ENCODE measurements at places on chromosomes 1 and 21.

DNA sequence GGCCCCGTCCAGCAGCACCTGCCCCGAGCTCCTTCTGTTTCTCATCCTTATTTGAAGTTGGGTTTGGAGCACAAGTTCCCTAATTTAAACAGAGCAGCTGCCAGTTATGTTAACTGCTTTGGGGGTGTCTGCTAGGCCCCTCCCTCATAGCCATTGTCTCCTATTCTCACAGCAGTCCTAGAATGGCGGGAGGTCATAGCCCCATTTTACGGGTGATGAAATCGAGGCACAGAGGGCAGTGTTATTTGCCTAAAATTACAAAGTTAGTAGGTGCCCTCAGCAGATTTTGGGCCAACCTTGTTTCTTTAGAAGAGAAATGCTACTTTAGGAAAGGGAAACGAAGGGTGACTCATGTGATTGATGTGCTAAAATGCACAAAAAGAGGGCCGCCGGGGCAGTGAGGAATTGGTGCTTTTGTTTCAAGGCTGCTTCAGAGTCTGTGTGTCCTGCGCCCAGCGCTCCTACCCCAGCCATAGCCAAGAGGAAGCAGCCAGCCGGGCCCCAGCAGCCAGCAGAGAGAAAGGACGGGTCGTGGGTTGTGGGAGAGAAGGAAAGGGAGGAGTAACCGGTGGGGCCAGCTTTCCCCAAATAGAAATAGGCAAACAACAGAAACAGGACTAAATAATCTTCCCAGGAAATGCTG lies 13.0 kb downstream of the VANGL1 start:
- DNase-seq: no peak
- H3K4me3 ChIP-seq: no peak overlapping the region
- no peaks in the 10 kb centered on the region for H3K27me3 ChIP-seq

- no peak overlapping the region for H3K4me3 ChIP-seq
- peak; percentile 72 for DNase-seq
- H3K27ac ChIP-seq: no peak overlapping the region
- H3K27me3 ChIP-seq: no peaks in the 10 kb centered on the region
- H3K4me1 ChIP-seq: no peaks in the 10 kb centered on the region
Observed at GRCh38 chr1:17236779-17237560, 11.9 kb upstream of the PADI3 start.

DNA sequence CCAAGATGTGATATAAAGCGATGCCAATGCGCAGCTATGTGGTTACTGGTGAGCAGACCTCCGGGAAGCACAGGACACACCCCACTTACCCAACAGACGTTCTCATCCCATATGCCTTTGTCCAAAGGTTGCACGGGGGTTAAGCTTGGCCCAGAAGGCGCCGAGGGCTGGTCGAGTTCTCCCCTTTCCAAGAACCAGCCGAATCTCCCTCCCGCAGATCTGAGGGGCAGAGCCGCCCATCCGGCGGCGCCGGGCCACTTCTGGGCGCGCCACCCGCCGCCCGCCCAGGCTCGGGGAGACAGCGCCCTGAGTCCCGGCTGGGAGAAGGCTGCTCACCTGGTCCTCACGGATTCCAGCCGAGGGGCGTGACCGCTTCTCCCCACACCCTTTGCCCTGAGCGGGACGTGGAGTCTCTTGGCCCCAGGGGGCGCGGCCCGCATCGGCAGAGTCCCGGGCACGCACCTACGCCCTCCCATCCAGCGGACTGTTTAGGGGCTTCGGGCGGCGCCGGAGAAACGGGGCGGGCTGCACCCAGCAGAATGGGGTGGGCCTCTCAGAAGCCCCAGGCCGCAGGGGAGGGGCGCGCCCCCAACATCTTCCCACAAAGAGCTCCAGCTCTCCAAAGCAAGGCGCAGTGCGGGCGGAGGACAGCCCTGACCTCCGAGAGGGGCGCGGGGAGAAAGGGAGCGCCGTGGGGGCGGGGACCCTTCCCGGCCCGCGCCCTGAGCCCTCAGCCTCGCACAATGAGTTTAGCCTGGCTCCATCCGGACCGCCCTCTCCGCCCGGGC lies 615 bp downstream of the GPR161 start:
- peak overlapping the region; percentile 65 for H3K4me3 ChIP-seq
- H3K4me1 ChIP-seq: no peaks in the 10 kb centered on the region
- H3K27ac ChIP-seq: peak overlapping the region; percentile 62
- no peaks in the 10 kb centered on the region for H3K27me3 ChIP-seq
- DNase-seq: no peak

GRCh38 chr1:156198831-156199349 lies 5.0 kb downstream of the SLC25A44 start:
- DNase-seq: no peak
- H3K27ac ChIP-seq: no peak overlapping the region
- no peaks in the 10 kb centered on the region for H3K36me3 ChIP-seq
- no peak overlapping the region for H3K4me3 ChIP-seq

- no peak overlapping the region for H3K4me3 ChIP-seq
- H3K27ac ChIP-seq: no peak overlapping the region
- H3K4me1 ChIP-seq: no peaks in the 10 kb centered on the region
- DNase-seq: no peak
- H3K36me3 ChIP-seq: no peaks in the 10 kb centered on the region
- H3K27me3 ChIP-seq: no peaks in the 10 kb centered on the region
Observed at GRCh38 chr21:41639336-41639735, 127.5 kb downstream of the RIPK4 start.

DNA sequence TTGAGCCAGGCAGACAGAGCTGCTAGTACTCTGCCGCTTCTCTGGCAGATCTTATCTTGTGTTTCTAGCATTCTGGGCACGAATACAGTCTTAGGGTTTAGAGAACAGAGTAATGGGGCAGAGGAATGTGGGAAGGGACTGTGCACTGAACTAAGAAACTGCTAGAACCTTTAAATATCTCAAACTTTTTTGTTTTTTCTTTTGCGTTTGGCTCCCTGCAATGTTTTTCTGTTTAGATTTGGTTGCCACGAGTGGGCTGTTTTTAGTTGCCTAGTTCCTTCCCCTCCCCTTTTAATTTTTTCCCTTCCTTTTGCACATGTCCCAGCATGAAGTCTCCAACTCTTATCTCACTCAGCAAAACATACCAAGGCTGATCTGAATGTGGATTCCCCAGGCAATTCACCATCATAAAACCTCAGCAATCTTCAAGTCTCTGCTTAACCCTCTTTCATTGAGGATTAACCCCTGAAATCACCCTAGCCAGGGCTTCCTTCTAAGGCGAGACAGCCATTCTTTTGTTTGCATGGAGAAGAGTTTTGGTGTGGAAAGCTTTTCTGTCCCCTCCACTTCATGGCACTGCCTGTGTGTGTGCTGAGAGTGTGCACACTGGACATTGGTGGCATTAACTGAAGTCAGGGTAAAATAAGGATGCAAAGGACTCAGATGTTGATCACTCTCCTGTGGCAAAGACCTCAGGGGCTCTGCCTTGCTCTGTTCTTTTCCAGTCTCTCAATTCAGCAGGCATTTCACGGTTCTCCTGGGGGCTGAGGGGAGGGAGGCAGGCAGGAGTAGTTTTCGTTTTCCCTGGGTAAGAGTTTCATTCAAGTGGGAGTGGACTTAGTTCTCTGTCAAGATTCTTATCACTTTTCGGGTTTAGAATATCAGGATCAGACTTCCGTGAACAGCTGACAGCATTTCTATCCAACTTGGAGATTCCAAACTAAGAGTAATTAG lies 2.8 kb upstream of the ATF3 start:
- no peak for DNase-seq
- H3K4me1 ChIP-seq: no peaks in the 10 kb centered on the region

GRCh38 chr1:158916085-158916484 lies 15.3 kb upstream of the PYHIN1 start:
- no peak overlapping the region for H3K27ac ChIP-seq
- DNase-seq: no peak
- no peaks in the 10 kb centered on the region for H3K36me3 ChIP-seq
- H3K4me1 ChIP-seq: no peaks in the 10 kb centered on the region
- no peak overlapping the region for H3K4me3 ChIP-seq

DNA sequence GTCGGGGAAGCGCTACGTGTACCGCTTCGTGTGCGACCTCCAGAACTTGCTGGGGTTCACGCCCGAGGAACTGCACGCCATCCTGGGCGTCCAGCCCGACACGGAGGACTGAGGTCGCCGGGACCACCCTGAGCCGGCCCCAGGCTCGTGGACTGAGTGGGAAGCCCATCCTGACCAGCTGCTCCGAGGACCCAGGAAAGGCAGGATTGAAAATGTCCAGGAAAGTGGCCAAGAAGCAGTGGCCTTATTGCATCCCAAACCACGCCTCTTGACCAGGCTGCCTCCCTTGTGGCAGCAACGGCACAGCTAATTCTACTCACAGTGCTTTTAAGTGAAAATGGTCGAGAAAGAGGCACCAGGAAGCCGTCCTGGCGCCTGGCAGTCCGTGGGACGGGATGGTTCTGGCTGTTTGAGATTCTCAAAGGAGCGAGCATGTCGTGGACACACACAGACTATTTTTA lies 17.1 kb downstream of the ETS2 start:
- DNase-seq: no peak
- no peaks in the 10 kb centered on the region for H3K27me3 ChIP-seq
- no peaks in the 10 kb centered on the region for H3K4me1 ChIP-seq
- H3K27ac ChIP-seq: peak overlapping the region; percentile 66
- no peak overlapping the region for H3K4me3 ChIP-seq

- H3K4me3 ChIP-seq: peak overlapping the region; percentile 7
- H3K27ac ChIP-seq: peak overlapping the region; percentile 75
- peaks cover 10% of the 10 kb centered on the region for H3K4me1 ChIP-seq
- peak; percentile 85 for DNase-seq
Observed at GRCh38 chr1:3543076-3544039, 68.0 kb downstream of the MEGF6 start.

DNA sequence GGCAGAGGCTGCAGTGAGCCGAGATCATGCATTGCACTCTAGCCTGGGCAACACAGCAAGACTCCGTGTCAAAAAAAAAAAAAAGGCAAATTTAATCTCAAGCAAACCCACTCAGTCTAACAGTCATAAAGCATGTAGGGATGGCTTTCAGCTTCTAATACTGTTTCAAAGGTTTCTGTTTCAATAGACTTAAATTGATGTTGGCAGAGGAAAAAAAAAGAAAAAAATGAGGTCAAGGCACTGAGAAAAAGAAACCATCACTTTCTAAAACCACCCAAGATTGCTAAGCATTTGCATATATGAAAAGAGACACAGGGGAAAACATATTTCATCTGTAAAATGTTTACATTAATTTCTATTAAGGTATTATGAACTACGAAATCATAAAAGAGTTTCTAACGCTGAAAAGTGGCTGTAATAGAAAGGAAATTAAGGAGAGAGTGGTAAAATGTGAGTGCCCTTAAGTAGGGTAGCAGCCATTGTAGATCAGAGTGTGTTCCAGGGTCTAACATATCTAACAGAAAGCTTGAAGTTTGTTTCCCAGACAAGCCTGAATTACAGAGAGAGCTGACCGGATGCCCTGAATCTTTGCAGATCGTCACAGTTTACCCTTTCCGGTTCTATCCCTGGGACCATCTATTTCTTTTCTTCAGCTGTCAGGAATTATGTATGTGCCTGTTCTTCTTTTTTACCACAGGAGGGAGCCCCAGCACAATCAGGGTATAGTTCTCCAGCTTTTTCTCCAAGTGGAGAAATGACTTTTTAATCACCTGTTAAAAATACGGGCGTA lies 70.0 kb downstream of the PLD5 start:
- no peak overlapping the region for H3K27ac ChIP-seq
- no peaks in the 10 kb centered on the region for H3K27me3 ChIP-seq
- H3K4me3 ChIP-seq: no peak overlapping the region

Measured in breast epithelium (tissue), 4 donors.